ENCODE measurements at places on chromosomes 2 and 18. TPM values are rescaled to one million over a fixed set of nuclear protein-coding genes. Genes with fewer than 3 reads are reported as not detected.
A peak's percentile ranks its signal among the peaks of the same experiment; 100 is the strongest.

- DNase-seq: peak; percentile 34
Observed at GRCh38 chr2:238915196-238915595, 67.3 kb downstream of the TWIST2 start.

DNA sequence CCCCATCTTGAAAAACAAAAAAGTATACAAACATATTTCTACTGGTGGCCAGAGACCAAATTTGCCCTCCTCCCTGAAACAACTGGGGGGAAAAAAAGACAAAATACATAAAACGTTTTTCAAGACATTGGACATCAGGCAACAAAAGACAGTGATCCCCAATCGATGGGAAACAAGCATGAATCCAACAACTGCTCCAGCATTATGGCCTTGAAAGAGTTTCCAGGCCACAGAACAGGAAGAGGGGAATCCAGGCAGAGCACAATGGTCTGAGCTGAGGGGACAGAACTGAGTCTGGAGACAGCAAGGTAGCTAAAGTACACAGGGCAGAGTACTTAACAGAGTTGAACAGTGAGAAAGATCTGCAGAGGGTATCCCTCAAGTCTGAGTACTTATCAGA lies 4.4 kb downstream of the CCDC88A start:
- DNase-seq: no peak

DNA sequence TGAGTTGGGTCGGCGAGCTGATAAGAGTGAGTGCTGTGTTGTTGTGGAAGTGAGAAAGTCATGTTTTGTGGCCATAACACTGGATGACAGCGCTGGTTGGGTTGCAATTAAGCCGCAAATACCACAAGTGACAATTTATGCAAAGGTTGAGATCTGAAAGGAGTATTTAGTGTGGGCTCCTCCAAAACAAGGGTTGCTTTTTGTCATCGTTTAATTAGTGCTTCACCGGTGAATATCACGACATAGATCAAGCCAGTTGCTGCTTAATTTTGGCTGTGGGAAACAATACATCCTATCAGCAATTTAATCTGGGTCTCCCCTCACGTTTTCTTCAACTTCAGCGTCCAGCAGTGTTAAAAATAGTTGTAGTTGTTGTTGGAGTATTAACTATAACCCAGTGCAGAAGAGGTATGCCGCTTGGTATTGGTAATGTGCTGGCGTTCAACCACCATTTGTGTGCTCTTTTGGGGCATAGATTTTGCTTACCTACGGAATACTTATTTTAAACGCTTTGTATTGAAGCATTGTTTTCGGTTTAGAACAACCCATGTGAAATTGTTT lies 662 bp downstream of the ACVR2A start:
- no peak for DNase-seq

RUFY4 gene
- total RNA-seq: 0.36 TPM

TRIM43 gene
- total RNA-seq: not detected

POMC gene
- total RNA-seq: 1.1 TPM

DNA sequence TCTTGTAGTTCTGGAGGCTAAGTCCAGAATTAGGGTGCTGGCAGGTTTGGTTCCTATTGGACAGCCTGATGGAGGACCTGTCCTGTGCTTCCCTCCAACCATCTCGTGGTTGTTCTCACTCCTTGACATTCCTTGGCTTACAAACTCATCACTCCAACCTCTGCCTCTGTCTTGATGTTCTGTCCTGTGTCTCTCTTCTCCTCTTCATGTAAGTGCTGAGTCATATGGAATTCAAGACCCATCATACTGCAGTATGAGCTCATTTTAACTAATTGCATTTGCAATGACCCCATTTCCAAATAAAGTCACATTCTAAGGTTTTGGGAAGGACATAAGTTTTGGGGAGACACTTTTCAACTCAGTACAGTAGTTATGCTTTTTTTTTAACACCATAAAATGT lies 374.7 kb downstream of the TRIB2 start:
- DNase-seq: no peak

DHRS9 gene
- 4.9 TPM for total RNA-seq

GRCh38 chr2:138475277-138475776 lies 26.2 kb upstream of the SPOPL start:
- no peak for DNase-seq

RIT2 gene
- not detected for total RNA-seq

- DNase-seq: no peak
Observed at GRCh38 chr2:138713069-138713496, 67.1 kb downstream of the NXPH2 start.

ALPP gene
- total RNA-seq: not detected

DNA sequence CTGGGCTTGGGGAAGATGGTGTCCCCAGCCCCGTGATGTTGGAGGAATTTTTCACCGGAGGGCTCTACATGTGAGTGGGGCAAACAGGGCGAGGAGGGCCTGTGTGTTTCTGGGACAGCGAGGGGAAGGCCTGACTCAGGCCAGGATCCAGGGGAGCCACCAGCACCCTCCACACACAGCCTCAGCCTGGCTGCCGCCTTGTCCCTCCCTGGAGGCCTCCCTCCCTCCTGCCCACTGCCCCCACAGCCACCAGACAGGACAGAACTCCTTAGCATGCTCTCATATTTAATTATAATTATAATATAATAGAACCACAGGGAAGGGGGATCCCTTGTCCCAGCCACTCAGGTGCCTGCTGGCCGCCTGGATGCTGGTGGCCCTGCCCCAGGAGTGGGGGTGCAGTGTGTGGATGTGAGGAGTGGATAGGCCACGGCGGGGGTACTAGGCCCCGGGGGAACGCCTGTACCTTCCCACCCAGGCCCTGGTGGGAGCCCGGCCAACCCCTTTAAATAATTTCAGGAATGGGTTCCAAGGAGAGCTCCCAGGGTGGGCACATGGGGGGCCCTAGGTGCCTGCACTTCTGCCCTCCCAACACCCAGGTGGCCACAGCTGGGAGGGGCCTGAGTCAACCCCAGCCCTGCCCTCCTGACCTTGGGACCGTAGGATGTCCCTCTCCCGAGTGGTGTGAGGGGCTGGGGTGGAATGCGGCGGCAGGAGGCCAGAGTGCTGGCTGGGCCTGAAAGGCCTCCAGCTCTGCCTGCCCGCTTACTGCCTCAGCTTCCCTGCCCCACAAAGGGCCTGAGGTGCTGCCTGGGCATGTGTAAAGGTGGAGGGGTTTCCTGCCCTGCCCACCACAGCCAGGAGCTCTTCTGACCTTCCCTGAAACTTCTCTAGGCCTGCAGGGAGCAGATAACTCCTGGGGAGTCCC lies 8.8 kb downstream of the PDCD1 start:
- no peak for DNase-seq

DNA sequence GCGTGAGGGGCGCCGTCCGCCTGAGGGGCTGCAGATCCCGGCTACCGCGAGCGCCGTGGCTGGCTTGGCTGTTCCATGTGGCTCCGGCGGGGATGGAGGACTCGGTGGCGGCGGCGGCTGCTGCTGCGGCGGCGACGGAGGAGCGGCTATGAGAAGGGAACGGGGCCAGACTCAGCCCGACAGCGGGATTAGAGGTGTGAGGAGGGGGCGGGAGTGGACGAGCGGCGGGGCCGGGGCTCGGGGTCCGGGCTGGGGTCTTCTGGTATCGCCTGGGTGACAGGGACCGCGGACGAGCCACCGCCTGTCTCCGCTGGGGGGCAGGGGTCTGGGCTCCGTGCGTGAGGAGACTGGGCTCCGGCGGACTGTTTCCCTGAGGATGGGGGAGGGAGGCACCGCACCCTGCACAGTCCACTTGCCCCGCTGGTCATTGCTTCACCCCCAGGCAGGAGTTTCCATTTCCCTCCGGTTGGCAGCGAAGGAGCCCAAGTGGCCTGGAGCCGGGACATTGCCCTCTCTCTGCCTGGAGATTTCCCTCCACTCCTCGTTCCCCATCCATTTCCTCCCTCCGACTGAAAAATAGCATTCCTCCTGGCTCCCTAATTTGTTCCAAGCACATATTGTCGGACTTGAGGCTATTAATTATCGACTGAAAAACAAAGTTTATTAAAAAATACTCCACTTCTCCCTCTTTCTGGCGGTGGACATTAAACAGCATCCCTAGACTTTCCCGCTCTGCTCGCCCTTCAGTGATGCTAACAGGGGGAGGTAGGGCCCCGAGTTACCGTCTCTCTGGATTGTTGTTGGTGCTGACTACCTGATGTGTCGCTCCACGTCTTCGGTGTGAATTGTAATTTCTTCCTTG lies 577 bp downstream of the EHBP1 start:
- DNase-seq: peak; percentile 81

DNA sequence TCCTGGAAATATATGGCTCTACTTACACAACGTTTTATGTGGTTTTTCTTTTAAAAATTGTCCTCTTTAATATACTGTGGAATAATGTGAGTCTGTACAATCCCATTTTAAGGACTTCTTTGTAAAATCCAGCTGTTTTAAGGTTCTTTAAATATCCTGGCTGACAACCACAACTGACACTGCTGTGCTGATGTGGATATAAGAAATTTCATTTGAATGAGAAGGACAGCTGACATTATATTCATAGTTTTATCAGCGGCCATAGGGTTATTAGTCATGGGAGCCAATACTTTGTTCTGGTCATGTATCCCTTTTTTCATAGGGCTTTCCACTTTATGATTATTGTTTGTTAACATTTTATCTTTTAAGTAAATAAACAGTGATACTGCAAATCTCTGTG lies 169.5 kb downstream of the CAMKMT start:
- DNase-seq: no peak

DSG4 gene
- not detected for total RNA-seq

DNA sequence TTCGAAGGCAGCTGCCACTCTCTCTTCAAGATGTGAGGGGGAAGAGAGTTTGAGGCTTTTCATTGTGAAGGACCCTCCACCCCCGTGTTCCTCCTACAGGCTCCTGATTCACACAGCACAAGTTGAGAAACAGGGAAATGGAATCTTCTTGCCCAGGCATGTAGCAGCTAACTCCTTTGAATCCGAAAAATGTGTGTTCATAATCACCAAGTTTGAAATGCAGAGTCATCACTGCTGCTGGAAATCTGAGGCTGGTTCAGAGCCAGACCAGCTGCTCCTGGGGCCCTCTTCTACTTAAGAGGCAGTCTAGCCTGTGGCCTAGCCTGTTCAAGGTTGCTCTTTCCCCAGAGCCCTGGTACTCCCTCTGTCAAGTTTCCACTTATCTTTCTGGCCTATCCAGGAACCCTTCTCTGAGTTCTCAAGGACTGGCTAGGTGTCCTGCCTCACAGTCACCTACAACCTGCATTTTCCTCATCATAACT lies 166.4 kb downstream of the TMEM247 start:
- no peak for DNase-seq

DNA sequence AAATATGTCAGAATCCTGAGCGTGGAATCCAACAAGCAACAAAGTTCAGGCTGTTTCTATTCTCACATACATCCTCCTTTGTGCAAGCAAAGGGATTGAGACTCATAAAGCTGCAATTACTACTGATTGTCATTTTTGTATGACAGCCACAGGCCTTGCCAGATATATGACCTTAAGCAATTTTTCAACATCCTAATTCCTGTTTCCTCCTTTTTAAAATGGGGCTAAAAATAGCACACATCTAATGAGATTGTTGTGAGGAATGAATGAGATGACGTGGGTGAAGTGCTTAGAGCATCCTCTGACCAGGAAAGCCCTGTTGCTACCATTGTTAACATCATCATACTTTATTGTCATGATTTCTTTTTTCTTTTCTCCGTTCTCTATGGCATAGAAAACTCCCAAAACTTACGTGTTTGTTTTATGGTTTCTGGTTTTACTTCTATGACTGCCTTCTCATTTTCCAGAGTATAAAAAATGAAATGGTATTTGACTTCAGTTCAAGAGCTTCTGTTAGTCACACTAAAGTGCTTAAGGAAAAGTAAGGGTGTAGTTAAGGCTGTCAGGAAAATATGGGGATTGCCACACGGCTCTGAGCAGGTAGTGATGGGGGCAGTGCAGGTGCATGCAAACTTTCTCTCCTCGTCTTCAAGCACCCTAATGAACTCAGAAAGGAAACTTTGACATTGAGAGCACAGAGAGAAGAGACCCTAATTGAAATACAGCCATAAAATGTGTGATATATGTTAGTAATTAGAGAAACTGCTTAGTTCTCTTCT lies 590.6 kb upstream of the NETO1 start:
- no peak for DNase-seq

GRCh38 chr2:174662459-174662858 lies 64.9 kb upstream of the WIPF1 start:
- DNase-seq: no peak

POTEC gene
- total RNA-seq: not detected

DNA sequence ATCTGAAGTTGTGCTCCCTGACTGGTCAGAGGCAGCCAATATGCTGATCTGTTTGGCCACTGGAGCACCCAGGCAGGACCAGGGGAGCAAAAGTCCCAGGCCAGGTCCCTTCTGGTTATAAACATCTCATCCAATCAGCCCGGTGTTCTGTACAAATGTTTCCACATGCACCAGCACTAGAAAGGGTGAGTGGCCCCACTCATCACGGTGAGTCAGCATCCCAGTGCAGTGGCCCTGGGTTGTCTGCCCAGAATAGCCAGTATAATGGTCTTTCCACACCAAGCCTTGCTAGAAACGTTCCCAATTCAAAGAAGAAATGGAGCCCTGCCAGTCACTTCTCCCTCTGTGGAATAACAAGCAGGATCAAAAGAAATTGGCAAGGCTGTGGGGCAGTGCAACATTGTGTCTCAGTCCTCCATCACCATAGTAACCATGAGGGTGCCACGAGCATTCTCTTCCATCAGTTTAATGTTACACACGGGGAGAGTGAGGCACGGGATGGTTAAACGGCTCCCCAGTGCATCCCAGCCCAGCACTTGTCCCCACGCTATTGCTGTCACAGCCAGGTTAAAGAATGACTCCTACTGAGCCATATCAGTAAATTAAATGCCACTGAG lies 174.9 kb downstream of the SEPTIN10 start:
- DNase-seq: peak; percentile 53

DNA sequence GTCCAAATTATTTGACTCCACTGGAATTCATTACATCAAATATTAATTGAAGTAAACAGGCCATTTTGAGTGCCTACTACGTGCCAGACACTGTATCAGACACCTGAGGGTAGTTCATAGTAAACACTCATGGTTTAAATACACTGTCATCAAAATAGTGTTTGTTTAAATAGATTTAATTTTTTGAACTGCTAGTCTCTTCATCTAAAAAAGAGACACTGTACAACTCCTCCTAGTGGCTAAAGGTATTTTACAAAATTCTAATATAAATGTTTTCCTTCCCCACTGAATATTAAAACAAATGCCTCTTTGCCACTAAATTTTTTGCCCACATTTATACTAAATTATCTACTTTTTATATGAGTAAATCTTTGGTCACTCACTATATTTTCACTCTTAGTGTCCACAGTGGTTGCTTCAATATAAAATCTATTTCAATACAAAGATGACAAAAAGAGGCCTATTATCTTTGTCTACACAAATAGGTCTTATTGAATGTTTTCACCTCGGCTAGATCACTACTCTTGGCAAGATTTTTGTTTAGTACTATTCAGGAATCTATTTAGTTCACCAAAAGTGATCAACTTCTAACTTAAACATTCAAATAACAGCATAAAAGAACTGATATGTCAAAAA lies 122.1 kb downstream of the TMEM247 start:
- no peak for DNase-seq

DNA sequence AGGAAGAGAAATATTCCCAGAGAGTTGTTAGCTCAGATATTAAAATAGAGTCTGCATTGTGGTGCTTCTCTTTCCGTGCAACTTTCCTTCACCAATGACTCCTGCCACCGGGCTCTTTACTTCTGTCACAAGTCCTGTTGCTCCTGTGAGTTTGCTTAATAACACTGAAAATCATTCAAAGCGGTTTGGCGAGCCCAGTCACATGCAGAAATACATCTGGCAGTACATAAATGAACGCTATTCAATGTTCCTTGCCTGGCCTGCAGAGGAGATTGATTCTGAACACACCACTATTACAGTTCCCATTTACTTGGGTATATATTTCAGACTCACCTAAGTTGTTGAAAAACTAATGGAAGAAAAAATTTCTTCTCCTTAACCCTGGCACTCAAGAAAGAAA lies 276.6 kb downstream of the ZNF521 start:
- no peak for DNase-seq
